ENCODE measurements at places on chromosomes 1 and 21. TPM values are rescaled to one million over a fixed set of nuclear protein-coding genes. Genes with fewer than 3 reads are reported as not detected.

NEXN gene
- total RNA-seq: 1.1 TPM

SHE gene
- 2.0 TPM for total RNA-seq

- DNase-seq: no peak
Observed at GRCh38 chr1:11880911-11881748, 22.4 kb upstream of the NPPB start.

DNA sequence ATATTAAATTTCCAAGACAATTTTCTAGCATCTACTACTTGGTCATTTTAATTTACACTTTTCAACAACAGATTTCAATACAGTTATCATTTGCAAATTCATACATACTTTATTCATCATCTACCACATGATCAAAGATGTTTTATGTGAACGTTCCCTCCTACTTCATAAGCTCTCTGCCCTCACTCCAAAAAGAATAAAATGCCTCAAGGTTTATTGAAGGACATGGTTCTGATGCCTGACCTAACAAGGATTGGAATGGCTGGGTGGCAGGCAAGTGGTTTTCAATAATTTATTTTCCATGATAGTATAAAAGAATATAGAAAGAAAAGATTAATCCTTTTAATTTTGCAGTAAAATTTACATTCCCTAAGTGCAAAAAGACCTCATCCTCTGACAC lies 5.4 kb downstream of the CDKN2C start:
- no peak for DNase-seq

DNA sequence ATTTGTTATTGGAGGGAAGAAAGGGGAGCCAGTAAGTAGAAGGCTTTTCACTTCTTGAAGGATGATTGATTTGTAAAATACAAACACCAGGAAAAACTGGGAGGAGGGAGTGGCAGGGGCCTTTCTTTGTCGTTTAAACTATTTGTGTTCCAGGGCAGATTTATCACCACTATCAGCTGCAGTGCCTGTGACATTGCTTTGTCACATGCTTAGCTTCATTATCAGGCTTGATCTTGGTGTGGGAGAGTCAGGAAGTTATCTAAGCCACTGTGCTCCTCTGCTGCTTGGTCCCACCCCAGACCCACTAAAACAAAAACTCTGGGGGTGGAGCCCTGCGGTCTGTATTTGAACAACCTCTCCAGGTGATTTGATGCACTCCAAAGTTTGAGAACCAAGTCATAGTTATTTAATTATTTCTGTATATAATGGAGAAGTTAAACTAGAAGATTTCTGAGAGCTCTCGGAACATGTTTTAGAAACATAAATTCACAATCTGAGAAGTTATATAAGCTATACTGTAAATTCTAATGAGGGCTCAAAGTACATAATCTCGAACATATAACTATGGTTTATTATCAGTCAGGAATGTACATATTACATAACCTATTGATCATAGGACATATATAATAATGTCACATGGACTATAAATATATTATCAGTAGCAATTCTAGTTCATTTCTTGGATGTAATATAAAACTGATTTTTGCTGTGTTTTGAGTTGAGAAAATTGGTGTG lies 87.9 kb downstream of the CDC14A start:
- no peak for DNase-seq

KCNJ10 gene
- total RNA-seq: not detected

ABL2 gene
- total RNA-seq: 6.8 TPM

LGR6 gene
- 4.9 TPM for total RNA-seq

MX1 gene
- 16.4 TPM for total RNA-seq

VANGL2 gene
- total RNA-seq: 39.7 TPM

HPCAL4 gene
- not detected for total RNA-seq

GRCh38 chr1:44302541-44302940 lies 52.5 kb downstream of the ERI3 start:
- no peak for DNase-seq

DNA sequence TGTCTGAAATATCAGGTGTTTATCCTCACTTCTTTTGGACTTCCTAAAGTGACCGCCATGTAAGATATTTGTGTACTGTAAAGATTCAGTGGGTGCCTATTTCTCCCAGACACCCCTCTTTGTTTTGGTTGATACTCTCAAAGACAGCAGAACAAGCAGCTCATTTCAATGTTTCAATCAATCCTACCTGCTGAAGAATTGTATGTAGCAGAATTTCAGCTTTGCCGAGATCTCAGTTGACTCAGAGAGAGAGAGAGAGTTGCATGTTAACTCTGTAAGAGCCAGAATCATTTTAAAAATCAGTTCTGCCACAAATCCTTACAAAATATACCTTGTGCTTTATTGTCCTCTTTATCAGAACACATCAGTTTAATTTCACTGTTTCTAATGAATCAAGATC lies 987.3 kb downstream of the ADGRL2 start:
- no peak for DNase-seq

LRRC71 gene
- total RNA-seq: not detected

- DNase-seq: peak; percentile 88
Observed at GRCh38 chr1:30801771-30802198, 44.2 kb upstream of the LAPTM5 start.

- no peak for DNase-seq
Observed at GRCh38 chr1:1124786-1125642, 9.1 kb upstream of the C1orf159 start.

- no peak for DNase-seq
Observed at GRCh38 chr1:112706505-112707220, at the start of gene RHOC. Gene RHOC, minus strand, starts transcription at chr1:112707127. Its CDS starts 3,328 bp downstream, at chr1:112703799.

DNA sequence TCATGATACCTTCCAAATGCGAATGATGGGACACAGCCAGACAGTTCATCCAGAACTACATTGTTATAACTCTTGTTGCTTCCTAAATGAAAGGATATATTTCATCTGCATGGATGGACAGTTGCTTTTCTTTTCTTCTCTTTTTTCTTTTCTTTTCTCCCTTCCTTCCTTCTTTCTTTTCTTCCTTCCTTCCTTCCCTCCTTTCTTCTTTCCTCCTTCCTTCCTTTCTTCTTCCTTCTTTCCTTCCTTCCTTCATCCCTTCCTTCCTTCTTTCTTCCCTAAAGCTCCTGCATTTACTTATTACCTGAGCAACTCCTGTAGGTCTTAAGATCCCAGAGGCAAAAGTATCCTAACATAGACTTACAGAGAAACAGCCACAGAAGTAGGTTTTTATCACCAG lies 221.6 kb downstream of the DUSP10 start:
- no peak for DNase-seq

DNA sequence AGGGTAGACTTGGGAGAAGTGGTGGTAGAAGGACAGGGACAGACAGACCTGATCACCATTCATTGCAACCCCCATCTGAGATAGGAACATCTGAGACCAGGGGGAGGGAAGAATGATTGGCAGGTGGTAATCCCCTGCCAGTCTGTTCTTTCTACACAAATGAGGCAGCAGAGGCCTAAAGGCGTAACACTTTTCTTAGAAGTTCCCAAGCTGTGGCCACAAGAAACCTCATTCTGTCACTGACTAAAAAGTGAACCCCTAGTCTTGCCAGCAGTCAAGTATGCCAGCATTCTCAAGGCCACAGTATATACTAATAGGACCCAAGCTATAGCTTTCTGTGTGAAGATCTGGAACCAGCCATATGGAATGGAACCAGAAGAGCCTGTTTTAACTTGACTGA lies 638.0 kb downstream of the KCNT2 start:
- DNase-seq: no peak

GRCh38 chr1:107494061-107494460 lies 353.2 kb downstream of the NTNG1 start:
- no peak for DNase-seq

GRCh38 chr1:55560266-55560665 lies 345.1 kb upstream of the USP24 start:
- DNase-seq: no peak

DNA sequence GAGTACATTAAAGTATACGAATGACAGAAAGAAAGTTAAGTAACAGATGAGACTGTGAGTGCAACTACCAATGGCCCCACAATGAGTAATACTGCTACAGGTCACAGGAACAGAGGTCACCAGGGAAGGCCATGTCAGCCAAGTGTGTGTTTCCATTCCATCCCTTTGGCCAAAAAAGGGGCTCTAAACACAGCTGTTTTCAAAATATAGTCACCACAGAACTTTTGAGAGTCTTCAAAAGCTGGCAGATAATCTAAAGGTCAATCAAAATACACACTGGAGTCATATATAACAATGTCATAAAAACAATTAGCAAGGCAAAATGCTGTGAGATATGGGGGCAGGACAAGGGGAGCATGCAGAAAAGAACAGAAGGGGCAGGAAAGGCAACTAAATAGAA lies 10.2 kb downstream of the USP24 start:
- DNase-seq: no peak

CHAF1B gene
- total RNA-seq: 2.8 TPM

CLEC20A gene
- total RNA-seq: not detected

GABPA gene
- 20.7 TPM for total RNA-seq

GRCh38 chr1:10217748-10218441 lies 7.5 kb downstream of the KIF1B start:
- DNase-seq: no peak

DNA sequence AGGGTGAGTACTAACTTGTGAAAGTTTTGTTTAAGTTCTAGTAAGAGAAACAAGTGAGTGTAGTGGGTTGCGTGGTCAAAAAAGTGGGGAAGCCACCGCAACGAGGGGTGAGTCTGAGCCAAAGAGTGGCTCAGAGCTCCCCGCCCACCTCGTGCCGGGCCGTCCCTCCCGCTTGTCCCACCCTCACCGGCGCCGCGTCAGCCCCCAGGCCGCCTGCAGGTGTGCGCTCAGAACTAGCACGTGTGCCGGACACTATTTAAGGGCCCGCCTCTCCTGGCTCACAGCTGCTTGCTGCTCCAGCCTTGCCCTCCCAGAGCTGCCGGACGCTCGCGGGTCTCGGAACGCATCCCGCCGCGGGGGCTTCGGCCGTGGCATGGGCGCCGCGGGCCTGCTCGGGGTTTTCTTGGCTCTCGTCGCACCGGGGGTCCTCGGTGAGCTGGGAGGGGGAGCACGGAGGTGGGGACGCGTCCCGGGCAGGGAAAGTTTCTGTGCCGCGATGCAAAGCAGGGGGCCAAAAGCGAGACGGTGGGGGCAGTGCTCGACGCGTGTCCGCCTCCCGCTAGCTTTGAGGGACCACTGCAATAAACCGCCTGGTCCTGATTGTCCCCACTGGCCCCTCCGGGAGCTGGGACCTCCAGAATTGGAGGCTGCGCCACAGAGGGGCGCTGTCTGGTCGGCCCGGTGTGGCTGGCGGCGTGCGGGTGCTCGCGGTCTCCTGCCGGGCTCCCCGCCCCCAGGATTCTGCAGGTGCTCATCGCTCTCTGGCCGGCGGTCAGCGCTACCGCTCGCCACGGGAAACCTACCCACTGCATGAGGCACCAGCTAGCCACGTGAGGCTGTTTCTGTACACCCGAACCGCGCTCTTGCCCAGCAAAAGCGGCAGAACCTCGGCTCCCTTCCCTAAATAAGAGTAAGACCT lies at the start of gene CR2:
Gene CR2 (plus strand): TSS at position 283 of the 919 bp plus-strand sequence. CDS start 91 bp downstream, at position 374.
- no peak for DNase-seq

All from suprapubic skin (tissue), 4 donors.